ENCODE measurements at places on chromosomes 3 and 15. TPM values are rescaled to one million over a fixed set of nuclear protein-coding genes. Genes with fewer than 3 reads are reported as not detected.

- DNase-seq = no peak
Measured at GRCh38 chr15:70121624-70122302, 24.0 kb upstream of the TLE3 start.

- no peak for DNase-seq
Measured at GRCh38 chr3:115134648-115135347, 12.3 kb downstream of the ZBTB20 start.

GRCh38 chr3:166900866-166901577 lies 479.1 kb downstream of the ZBBX start:
- DNase-seq = no peak

DNA sequence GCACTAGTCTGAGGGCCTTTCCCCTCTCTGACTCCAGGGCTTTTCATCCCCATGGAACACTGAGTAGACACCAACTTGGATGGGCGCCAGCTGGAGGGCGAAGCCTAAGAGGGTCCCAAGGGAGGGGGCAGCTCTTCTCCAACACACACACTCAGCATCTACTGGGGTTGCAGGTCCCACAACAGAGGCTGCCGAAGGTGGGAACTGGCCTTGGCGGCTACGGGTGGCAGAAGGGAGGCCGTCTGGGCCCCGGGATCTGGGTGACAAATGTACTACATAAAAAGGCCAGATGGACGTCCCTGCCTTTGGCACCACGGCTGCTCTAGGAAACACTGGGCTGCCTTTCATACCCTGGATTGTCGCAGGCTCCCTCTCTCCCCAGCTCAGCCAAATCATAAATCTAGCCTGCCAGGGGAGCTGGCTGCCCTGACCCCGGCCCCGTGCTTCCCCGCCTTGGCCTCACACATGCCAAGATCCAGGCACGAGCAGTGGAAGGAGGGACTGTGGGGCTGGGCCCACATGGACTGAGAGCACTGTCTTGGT lies 31.5 kb downstream of the SEMA5B start:
- DNase-seq = no peak

DNA sequence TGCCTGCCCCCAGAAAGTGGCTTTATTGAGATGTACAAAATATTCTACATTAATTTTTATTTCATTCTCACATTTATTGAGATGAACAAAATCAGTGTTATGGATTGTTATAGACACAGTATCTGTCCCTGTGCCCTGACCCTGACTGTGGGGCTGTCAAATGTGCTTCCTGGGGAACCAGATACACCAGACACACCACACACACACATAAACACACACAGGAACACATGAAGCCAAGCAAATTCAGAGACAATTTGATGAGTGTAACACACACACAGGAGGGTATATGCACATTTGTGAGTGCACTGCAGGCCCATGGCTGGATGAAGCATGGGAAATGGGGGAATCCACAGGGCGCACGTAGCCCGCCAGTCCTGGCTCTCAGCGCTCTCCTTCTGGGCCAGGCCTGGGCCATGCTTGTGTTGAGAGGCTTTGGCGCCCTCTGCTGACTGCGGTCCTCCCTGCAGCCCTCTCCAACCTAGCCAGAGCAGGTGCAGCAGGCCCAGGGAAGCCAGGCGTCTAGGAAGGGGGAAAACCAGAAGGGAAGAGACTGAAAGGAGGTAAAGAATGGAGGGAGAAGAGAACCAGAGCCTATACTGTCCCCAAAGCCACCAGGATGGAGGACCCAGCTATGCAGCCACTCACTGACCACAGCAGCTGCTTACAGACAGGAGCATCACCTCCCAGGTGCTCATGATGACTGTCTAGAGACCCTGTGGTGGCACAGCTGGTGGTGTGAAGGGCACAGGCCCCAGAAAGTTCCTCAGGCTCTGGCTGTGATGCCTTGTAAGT lies 18.0 kb upstream of the LOXL1 start:
- no peak for DNase-seq

DNA sequence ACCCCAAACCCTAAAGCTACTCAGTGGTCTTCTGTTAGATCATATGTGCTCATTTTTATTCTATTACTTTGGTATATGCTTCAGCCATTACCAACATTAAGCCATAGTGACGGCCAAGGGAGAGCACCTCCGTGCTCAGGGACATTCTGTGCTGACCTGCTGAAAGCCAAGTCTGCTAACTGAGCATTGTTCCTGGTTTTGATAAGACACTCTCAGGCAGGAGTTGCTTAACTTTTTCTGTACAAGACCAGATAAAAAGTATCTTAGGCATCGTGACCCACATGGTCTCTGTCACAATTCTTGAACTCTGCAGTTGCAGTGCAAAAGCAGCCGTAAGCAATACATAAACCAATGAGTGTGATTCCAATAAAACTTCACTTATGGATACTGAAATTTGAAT lies 100.6 kb downstream of the KLHL25 start:
- DNase-seq = no peak

DNA sequence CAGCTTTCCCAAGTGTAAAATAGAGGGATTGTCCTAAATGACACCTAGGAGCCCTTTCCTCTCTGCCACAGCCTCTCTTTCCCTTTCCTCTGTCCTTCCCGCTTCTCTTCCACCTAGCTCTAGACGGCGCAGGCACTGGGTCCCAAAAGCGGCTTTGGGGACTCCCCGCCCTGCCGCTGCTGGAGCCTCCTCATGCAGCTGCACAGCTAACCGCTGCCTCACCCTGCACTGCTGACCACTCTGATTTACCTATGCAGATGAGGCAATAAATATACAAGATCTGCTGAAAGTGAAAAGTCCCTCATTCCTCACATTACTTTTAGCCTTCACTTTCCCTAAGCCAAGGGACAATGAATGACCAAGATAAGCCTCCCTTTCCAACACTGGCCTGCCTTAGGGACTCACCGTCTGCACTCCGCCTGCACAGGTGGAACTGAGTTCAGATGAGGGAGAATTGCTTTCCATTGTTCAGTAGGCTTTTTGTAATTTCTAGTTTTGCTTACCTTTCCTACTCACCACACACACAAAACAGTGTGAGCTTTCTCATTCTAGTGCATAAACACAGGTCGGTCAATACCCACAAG lies 197.5 kb upstream of the BCL6 start:
- no peak for DNase-seq

GRCh38 chr15:77659350-77660321 lies 26.9 kb upstream of the LINGO1 start:
- no peak for DNase-seq

GRCh38 chr3:33145901-33146580 lies 32.2 kb downstream of the CRTAP start:
- DNase-seq = no peak

DNA sequence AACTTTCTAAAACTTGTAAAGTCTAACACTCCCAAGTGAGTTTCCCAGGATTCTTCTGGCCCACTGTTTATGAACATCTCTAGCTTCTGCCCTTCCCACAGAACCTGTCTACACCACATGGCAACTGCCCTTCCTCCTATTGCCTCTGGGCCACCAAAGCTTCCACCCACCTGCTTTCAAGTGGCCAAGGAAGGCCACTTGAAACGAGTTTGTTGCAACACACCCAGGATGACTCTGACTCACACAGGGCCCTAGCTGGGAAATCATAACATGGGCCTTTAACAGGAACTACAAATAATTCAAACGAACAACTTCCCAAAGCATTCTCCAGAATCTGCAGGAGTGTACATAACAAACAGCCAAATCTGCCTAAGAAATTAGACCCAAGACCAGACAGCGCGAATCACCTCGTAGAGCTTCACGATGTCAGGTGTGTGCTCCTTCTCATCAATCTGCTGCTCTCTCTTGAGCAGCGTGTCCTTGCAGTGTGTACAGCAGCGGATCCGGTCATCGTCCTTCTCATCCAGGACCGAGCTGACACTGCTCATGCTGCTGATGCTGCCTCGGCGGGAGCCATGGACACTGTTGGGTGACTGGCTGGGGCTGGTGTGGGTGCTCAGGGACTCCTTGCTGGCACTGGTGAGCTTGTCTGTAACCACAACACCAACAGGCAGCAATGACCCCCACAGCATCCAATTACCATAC lies 16.8 kb downstream of the RBSN start:
- no peak for DNase-seq

DNA sequence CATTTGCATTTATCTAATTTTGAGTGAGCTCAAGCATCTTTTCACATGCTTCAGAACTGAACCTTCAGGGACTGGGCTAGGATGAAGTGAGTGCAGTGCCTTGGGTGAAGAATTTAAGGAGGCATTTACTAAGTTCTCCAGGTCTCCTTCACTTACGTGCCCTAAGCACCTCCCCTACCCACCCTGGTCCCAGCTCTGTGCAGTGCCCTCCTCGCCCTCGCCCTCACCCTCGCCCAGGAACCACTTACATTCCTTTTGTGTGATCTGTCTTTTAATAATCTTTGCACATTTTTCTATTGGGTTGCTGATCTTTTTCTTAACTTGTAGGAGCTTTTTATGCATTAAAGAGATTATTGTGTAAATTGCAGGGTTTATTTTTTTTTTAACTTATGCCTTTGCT lies 322.6 kb downstream of the THSD4 start:
- DNase-seq = no peak

PLS1 gene
- total RNA-seq = 36.4 TPM

MCTP2 gene
- 7.5 TPM for total RNA-seq

XPC gene
- 27.8 TPM for total RNA-seq

CORO2B gene
- 13.5 TPM for total RNA-seq

TRIM42 gene
- not detected for total RNA-seq
